H1 (cell line): ENCODE measurements at places on chromosomes 7 and 10. TPM values are rescaled to one million over a fixed set of nuclear protein-coding genes. Genes with fewer than 3 reads are reported as not detected.

PCLO gene
- 0.93 and 1.5 TPM in 2 replicates for polyA plus RNA-seq

PPP1R3C gene
- polyA plus RNA-seq = 0.67 and 1.3 TPM in 2 replicates

DNA sequence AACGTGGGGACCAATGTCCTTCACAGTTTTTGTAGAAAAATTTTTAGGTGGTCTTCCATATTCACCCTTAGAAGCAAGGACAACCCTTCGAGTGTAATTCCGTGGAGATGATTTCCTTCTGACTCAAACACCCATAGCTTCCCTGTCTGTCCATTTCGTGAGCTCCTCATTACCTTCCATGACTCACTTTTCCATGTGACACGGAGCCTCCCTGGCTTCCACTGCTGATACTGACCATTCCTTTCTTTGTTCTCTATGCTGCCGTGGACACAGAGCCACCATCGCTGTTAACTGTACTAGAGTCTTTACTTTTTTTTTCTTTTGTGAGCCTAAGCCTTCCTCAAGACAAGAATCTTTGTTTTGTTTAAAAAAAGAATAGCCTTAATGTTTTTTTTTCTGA is 12.5 kb upstream of the ARMS2 start:
- H3K4me1 ChIP-seq = no peaks in the 10 kb centered on the region
- no peak for DNase-seq
- no peaks in the 10 kb centered on the region for H3K27me3 ChIP-seq
- H3K36me3 ChIP-seq = no peaks in the 10 kb centered on the region
- H3K4me3 ChIP-seq = no peak overlapping the region

DNA sequence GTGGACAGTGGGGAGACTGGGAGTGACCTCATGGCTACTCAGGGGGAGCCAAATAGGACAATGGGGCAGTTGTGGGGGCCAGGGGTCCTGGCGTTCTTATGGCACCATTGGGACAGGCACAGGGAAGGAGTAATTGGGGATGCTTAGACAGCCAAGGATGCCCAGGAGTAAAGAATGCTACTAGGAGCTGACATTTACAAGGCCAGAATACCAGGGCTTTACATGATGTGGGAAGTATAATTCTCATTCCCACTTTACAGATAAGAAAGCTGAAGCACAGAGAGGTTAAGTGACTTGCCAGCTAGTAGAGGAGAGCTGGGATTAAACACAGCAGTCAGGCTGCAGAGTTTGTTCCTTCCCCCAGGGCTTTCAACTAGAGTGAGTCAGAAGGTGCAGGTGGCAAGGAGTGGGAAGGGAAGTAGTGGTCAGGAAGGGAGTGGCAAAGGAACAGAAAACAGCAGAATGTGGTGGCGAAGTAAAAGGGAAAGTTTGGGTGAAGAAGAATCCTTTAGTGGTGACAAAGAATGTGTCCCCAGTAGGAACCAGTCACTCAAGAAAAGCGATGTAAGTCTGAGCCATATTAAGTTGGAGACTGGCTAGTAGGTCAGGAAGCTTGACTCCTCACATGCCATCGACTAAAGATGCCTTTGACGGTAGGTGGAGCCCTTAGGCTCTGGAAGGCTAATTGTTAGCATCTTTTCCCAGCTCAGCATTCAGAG is 32.8 kb downstream of the CPVL start:
- H3K4me1 ChIP-seq = peaks cover 3% of the 10 kb centered on the region; the same call in 1 of the 2 replicates
- H3K27me3 ChIP-seq = no peaks in the 10 kb centered on the region
- no peak overlapping the region for H3K4me3 ChIP-seq
- DNase-seq = no peak

- H3K27ac ChIP-seq = no peak overlapping the region
- H3K4me1 ChIP-seq = no peaks in the 10 kb centered on the region
- H3K4me3 ChIP-seq = no peak overlapping the region
- no peak for DNase-seq
These were observed 17.0 kb upstream of the SAMD8 start for GRCh38 chr10:75094465-75094864.

- no peaks in the 10 kb centered on the region for H3K4me1 ChIP-seq
- no peak for DNase-seq
- no peak overlapping the region for H3K4me3 ChIP-seq
- no peaks in the 10 kb centered on the region for H3K36me3 ChIP-seq
These were observed 917.0 kb downstream of the CNTNAP2 start for GRCh38 chr7:147033641-147034040.

- 0 out of 2 replicates have a peak, but pooled peaks cover 9% of the 10 kb centered on the region for H3K36me3 ChIP-seq
- H3K27ac ChIP-seq = no peak overlapping the region
- H3K27me3 ChIP-seq = peaks cover 25% of the 10 kb centered on the region
- peak overlapping the region; percentile 66 for H3K4me3 ChIP-seq
- DNase-seq = peak; percentile 54
These were observed 1.1 kb downstream of the ZNF777 start for GRCh38 chr7:149459540-149460452.
